ENCODE measurements at places on chromosomes 5 and 9. TPM values are rescaled to one million over a fixed set of nuclear protein-coding genes. Genes with fewer than 3 reads are reported as not detected.

DNA sequence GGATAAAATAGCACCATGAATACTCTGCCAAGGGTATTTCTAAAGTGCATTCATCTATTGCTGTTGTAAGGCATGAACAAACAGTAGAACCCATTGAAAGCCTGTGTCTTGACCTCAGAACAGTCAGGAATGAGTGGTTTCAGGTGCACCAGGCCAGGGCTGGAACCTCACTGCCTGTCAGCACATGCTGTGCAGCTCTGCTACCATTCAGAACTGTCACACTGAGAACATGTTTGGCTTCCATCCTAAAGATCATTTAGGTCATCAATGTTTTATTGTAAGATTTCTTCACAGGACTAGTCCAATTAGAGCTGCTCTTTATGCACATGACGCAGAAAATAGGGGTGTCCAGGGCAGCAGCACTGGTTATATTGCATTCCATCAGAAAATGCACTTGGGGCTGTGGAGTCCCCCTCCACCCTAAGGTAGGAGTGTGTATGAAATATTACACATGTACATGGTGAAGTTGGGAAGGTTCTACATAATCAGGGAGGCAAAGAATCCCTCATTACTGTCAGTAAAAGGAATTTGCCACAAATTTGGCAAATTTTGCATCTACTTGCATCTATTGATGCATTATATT, 408.0 kb downstream of the CTNND2 start:
- H3K4me3 ChIP-seq: no peak overlapping the region
- no peaks in the 10 kb centered on the region for H3K36me3 ChIP-seq
- H3K27ac ChIP-seq: no peak overlapping the region
- DNase-seq: no peak
- peaks cover 8% of the 10 kb centered on the region for H3K4me1 ChIP-seq
- H3K27me3 ChIP-seq: no peaks in the 10 kb centered on the region

- no peaks in the 10 kb centered on the region for H3K4me1 ChIP-seq
- H3K27me3 ChIP-seq: no peaks in the 10 kb centered on the region
- DNase-seq: no peak
- H3K4me3 ChIP-seq: no peak overlapping the region
- no peak overlapping the region for H3K27ac ChIP-seq
These were observed 200.5 kb upstream of the TLE4 start for GRCh38 chr9:79371301-79371700.

DNA sequence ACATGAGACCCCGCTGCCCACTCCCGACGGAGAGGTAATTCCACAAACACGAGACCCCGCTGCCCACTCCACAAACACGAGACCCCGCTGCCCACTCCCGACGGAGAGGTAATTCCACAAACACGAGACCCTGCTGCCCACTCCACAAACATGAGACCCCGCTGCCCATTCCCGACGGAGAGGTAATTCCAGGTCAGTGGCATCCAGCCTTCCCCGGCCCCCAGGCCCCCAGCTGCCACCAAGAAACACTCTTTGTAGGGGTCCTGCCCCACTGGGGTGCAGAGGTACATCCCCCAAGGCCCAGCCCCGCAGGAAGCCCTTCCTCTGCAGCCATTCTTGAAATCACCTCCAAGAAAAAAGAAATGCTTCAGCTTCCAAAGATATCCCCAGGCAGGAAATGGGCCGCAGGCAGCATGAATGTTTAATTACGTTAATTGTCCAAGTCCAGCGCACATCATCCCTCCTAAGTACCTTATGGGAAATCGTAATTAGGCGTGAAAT, 115.9 kb downstream of the ADAMTS2 start:
- H3K4me1 ChIP-seq: no peaks in the 10 kb centered on the region
- no peak for DNase-seq
- H3K4me3 ChIP-seq: no peak overlapping the region
- no peaks in the 10 kb centered on the region for H3K36me3 ChIP-seq

- no peak for DNase-seq
- no peak overlapping the region for H3K4me3 ChIP-seq
- no peak overlapping the region for H3K27ac ChIP-seq
- peaks cover 11% of the 10 kb centered on the region for H3K4me1 ChIP-seq
- H3K36me3 ChIP-seq: peaks cover 13% of the 10 kb centered on the region
These were observed 4.3 kb downstream of the HSPA9 start for GRCh38 chr5:138570871-138571270.

- peaks cover 23% of the 10 kb centered on the region for H3K4me1 ChIP-seq
- H3K36me3 ChIP-seq: no peaks in the 10 kb centered on the region
- no peaks in the 10 kb centered on the region for H3K27me3 ChIP-seq
- no peak overlapping the region for H3K4me3 ChIP-seq
- no peak for DNase-seq
- no peak overlapping the region for H3K27ac ChIP-seq
These were observed 21.9 kb upstream of the DUSP1 start for GRCh38 chr5:172792701-172793570.

- H3K4me1 ChIP-seq: peaks cover 5% of the 10 kb centered on the region
- H3K27ac ChIP-seq: no peak overlapping the region
- no peak for DNase-seq
- no peak overlapping the region for H3K4me3 ChIP-seq
These were observed 22.8 kb upstream of the TNFAIP8 start for GRCh38 chr5:119332978-119333401.

The TNFSF8 gene
- 0.20 TPM for total RNA-seq

The PCDHGA6 gene
- total RNA-seq: 0.49 TPM

The GFM2 gene
- total RNA-seq: 46.5 TPM

DNA sequence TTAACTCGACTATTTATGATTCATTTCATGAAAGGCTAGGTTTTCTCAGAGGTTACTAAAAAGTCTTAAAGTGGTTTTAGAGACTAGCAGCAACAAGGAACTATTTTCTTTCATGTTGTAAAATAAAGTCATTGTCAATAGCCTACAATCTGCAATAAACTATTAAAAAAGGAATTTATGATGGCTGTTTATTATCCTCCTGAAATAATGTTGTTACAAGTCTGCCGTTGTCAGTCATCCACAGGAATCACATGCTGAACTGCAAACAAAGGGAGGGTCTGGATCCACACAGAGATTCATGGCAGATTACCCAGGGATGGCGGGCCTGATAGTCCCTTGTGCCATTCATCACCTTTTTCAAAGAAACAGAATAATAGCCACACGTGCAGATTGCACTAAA, 49.2 kb downstream of the TMEM174 start:
- no peaks in the 10 kb centered on the region for H3K4me1 ChIP-seq
- no peak for DNase-seq
- no peak overlapping the region for H3K4me3 ChIP-seq
- no peaks in the 10 kb centered on the region for H3K27me3 ChIP-seq

The GGTA1 gene
- total RNA-seq: not detected

The CHD1 gene
- 52.5 TPM for total RNA-seq

DNA sequence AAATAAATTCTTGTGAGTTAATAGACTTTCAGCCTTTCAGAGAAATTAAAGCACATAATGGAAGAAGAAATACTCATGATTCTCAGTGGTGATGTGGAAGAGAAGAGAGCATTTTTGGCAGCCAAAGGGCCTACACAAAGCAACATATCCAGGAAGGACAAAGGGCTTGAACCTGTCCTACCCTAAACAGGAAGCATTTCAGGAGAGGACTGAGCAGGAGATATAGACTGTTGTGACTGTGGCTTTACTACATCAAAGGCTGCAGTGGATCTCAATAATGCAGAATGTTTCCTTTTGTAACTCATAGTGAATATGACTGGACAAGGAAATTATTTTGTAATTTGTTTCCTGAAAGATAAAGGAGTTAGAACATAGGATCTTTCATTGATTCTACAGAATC, 1.3 kb upstream of the PARP8 start:
- no peak for DNase-seq
- H3K4me1 ChIP-seq: no peaks in the 10 kb centered on the region
- H3K27me3 ChIP-seq: no peaks in the 10 kb centered on the region
- no peak overlapping the region for H3K27ac ChIP-seq

DNA sequence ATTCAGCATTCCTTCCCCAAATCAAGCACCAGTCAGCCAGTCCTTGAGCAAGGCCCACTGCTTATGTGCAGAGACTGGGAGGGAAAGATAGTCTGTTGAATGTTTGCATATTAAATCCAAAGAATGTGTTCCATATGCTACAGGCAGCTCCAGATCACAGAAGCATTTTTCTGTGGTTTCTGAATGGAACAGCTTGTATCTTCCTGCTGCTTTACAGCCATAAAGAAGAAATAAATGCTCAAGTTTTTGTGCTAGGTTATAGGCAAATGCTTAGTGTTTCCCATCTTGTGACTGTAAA, 310.3 kb downstream of the TRIM36 start:
- no peaks in the 10 kb centered on the region for H3K4me1 ChIP-seq
- DNase-seq: no peak
- no peaks in the 10 kb centered on the region for H3K36me3 ChIP-seq
- no peak overlapping the region for H3K27ac ChIP-seq

The PCDHGB1 gene
- 0.60 TPM for total RNA-seq

DNA sequence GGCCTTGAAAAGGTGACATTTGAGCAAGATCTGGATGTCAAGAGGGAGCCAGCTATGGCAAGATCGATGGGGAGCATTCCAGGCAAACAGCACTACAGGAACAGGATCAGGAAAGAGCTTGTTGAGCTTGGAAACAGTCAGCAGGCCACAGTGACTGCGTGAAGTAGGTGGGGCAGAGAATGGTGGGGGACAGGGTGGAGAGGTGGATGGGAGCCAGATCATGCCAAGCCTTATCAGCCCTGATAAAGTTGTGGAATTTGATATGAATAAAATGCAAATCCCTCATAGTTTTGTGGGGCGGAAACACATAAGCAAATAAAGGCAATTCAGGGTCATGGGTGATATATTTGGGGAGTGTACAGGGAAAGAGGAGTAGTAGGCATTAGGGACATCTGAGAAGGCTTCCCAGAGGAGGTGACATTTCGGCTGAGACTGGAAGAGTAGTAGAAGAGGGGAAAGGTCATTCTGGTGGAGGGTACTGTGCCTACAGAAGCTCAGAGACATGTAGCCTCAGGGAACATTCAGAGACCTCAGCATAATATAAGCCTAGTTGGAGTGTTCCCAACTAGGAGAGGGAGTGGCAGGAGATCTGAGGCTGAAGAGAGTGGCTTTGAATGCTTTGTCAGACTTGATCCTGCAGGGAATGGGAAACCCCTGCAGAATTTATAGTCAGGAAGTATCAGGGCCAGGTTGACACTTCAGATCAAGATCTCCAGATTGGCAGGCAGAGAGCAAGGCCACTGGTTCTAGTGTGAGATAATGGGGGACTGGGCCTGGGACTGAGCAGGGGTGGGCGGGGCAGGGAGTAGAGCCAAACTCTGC, 9.7 kb upstream of the CYSTM1 start:
- peaks cover 22% of the 10 kb centered on the region for H3K4me1 ChIP-seq
- H3K27me3 ChIP-seq: no peaks in the 10 kb centered on the region
- H3K4me3 ChIP-seq: no peak overlapping the region
- H3K36me3 ChIP-seq: no peaks in the 10 kb centered on the region
- DNase-seq: no peak
- H3K27ac ChIP-seq: peak overlapping the region; percentile 9

The SVEP1 gene
- 2.9 TPM for total RNA-seq

DNA sequence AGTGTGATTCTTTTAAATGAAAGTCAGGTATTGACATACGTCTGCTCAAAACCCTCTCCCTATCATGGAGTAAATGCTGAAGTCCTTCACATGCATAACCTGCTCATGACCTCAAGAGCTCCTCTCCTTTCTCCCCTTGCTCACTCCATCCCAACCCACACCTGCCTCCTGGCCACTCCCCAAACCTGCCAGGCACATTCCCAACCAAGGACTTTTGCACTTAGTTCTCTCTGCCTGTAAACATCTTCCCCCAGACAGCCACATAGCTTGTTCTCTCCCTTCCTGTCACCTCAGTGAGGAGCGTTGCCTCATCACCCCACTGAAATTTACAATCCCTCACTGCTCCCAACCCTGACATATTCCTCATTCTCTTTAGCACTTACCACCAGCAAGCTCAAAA, 8.7 kb downstream of the SETD9 start:
- H3K27me3 ChIP-seq: no peaks in the 10 kb centered on the region
- H3K36me3 ChIP-seq: no peaks in the 10 kb centered on the region
- no peak overlapping the region for H3K4me3 ChIP-seq
- H3K27ac ChIP-seq: peak overlapping the region; percentile 69

GRCh38 chr5:112554101-112554977, 135.3 kb upstream of the EPB41L4A start:
- no peak overlapping the region for H3K27ac ChIP-seq
- no peaks in the 10 kb centered on the region for H3K36me3 ChIP-seq
- no peaks in the 10 kb centered on the region for H3K4me1 ChIP-seq
- H3K27me3 ChIP-seq: no peaks in the 10 kb centered on the region
- no peak for DNase-seq

The FGFR4 gene
- 186 TPM for total RNA-seq

- no peak for DNase-seq
- no peaks in the 10 kb centered on the region for H3K36me3 ChIP-seq
- no peak overlapping the region for H3K4me3 ChIP-seq
- no peaks in the 10 kb centered on the region for H3K27me3 ChIP-seq
These were observed 12.3 kb downstream of the GFI1B start for GRCh38 chr9:132990781-132991180.

GRCh38 chr5:102223542-102224477, 72.3 kb downstream of the SLCO4C1 start:
- peaks cover 36% of the 10 kb centered on the region for H3K4me1 ChIP-seq
- no peaks in the 10 kb centered on the region for H3K36me3 ChIP-seq
- no peak overlapping the region for H3K27ac ChIP-seq

DNA sequence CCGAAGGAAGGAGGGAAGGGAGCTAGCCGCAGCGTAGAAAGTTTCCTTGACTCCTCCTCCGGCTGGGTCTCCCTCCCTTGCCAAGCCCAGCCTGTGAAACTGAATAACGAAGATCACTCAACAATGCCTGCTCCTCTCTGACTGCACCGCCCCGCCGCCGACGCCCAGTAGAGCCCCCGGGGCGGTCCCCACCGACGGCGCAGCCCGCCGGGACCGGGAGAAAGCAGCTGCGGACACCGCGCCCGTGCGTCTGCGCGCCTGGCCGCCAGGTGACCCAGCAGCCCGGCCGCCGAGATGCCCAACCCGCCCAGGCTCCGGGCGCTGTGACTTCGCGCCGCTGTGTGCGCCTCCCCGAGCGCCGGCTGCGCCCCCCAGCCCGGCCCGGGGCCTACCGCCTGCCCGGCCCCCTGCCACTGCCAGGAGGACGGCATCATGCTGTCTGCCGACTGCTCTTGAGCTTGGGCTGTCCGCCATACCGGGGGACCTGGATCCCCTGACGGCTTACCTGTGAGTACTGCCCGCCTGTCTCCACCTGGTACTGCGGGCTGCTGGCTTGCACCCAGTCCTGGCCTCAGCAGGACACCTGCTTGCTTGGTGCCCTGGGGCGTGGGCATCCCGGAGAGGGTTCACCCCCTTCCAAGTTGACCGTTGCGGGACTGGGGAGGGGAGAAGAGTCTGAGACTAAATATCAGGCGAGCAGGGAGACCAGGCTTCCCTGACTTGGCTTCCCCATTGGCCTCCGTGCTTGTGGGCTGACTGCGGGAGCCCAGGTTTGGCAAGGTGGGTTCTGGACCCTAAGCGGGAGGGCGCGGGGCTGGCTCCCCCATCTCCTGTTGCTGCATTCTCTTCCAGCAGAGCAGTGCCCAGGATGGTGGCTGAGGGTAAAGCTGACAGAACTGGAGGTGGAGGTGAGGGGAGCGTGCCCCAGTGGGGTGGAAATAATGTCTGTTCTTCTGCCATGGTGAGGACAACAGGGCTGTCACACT, 26.2 kb upstream of the SPTLC1 start:
- DNase-seq: no peak
- no peak overlapping the region for H3K27ac ChIP-seq
- no peaks in the 10 kb centered on the region for H3K36me3 ChIP-seq
- H3K27me3 ChIP-seq: no peaks in the 10 kb centered on the region

- H3K4me3 ChIP-seq: no peak overlapping the region
- H3K4me1 ChIP-seq: no peaks in the 10 kb centered on the region
- DNase-seq: no peak
- no peaks in the 10 kb centered on the region for H3K36me3 ChIP-seq
- no peak overlapping the region for H3K27ac ChIP-seq
- H3K27me3 ChIP-seq: no peaks in the 10 kb centered on the region
These were observed 20.8 kb downstream of the ENHO start for GRCh38 chr9:34501889-34502425.

The PCDHA10 gene
- total RNA-seq: 0.02 TPM
